Chondrocyte (in vitro differentiated cells): ENCODE measurements at places on chromosomes 16 and 17. TPM values are rescaled to one million over a fixed set of nuclear protein-coding genes. Genes with fewer than 3 reads are reported as not detected.

DNA sequence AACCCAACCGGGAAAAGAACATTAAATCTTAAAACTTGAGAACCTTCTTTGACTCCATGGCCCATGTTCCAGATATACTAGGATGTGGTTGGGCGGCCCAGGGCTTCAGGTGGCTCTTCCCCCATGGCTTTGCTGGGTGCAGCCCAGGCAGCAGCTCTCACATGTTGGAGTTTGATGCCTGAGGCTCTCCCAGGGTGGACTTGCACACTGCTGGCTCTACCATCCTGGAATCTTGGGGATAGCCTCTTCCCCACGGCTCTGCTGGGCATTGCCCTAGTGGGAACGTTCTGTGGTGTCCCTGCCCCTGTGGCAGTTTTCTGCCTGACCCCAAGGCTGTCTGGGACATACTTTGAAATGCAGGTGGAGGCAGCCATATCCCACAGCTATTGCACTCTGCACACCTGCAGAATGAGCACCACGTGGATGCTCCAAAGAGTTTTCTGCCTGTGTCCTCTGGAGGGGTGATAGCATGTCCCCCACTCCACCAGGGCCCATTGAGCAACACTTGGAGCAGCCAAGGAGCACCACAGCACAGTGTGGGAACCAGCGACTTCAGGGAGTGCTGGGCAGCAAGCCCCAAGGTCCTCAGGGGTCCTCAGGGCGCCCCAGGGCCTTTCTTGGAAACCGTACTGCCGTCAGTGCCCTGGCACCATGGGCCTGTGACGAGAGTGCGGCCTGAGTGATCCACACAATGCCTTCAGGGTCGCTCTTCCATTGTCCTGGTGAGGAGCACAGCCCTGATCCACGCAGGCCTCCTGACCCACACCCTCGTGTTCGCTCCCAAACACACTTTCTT lies 70.8 kb downstream of the GOSR1 start:
- peaks cover 3% of the 10 kb centered on the region for H3K4me1 ChIP-seq
- H3K27ac ChIP-seq, result no peak overlapping the region
- H3K27me3 ChIP-seq, result no peaks in the 10 kb centered on the region
- no peaks in the 10 kb centered on the region for H3K36me3 ChIP-seq
- peak; percentile 67 for DNase-seq

DNA sequence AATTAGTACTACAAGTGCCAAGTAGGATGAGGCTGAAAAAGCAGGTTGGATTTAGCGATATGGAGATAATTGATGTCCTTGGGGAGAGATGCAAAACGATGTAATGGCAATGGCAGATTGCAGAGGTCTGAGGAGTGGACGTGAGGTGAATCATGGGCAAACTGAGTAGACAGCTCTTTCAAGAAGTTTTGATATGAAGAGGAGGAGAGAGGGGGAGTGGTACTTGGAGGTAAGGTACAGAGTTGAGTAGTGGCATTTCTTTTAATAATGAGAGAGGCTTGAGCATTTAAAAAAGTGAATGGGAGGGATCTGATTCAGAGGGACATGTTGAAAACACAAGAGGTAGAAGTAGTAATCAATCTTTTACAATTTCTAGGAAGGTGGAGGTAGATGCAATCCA lies 17.7 kb upstream of the VPS4A start:
- peaks cover 2% of the 10 kb centered on the region for H3K36me3 ChIP-seq
- no peak overlapping the region for H3K4me3 ChIP-seq
- DNase-seq, result no peak
- peaks cover 11% of the 10 kb centered on the region for H3K4me1 ChIP-seq

- no peaks in the 10 kb centered on the region for H3K36me3 ChIP-seq
- DNase-seq, result no peak
- no peaks in the 10 kb centered on the region for H3K4me1 ChIP-seq
- no peak overlapping the region for H3K27ac ChIP-seq
These were observed 356.4 kb upstream of the GOT2 start for GRCh38 chr16:59090541-59090940.

DNA sequence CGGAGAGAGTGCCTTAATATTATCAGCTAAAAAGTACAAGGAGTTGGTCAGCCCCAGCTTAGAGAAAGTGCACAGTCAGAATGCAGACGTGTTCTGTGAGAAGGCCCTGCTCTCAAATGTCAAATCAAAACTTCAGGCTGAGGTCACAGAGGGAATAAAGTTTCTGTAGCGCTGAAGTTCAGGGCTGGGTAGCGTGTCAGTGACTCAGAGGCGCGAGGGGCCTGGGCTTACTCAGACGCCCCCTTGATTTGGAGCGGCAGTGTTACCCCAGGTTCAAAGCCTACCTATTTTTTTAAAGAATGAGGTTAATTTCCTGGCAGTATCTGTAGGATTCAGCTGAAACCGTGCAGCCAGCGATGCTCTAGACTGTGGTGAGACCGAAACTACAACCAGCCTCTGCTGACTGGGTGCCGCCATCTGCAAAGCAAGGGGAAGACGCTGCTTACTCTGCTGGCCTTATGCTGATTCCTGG lies 4.8 kb downstream of the CIAO3 start:
- H3K27ac ChIP-seq, result no peak overlapping the region
- H3K36me3 ChIP-seq, result peaks cover 8% of the 10 kb centered on the region
- no peaks in the 10 kb centered on the region for H3K27me3 ChIP-seq
- DNase-seq, result no peak
- H3K4me1 ChIP-seq, result peaks cover 13% of the 10 kb centered on the region
- H3K4me3 ChIP-seq, result no peak overlapping the region

DNA sequence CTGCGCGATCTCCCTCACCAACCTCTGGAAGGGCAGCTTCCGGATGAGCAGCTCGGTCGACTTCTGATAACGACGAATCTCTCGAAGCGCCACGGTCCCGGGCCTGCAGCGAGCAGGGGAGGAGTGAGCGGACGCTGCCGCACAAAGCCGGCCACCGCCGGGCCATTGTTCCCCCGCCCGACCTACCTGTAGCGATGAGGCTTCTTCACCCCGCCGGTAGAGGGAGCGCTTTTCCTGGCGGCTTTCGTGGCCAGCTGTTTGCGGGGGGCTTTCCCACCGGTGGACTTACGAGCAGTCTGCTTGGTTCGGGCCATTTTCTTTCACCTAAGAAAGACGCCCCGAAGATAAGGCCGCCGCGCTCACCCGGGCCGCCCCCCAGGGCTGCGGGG lies 5.8 kb upstream of the UNK start:
- no peaks in the 10 kb centered on the region for H3K27me3 ChIP-seq
- H3K36me3 ChIP-seq, result peaks cover 23% of the 10 kb centered on the region
- H3K4me1 ChIP-seq, result peaks cover 41% of the 10 kb centered on the region

DNA sequence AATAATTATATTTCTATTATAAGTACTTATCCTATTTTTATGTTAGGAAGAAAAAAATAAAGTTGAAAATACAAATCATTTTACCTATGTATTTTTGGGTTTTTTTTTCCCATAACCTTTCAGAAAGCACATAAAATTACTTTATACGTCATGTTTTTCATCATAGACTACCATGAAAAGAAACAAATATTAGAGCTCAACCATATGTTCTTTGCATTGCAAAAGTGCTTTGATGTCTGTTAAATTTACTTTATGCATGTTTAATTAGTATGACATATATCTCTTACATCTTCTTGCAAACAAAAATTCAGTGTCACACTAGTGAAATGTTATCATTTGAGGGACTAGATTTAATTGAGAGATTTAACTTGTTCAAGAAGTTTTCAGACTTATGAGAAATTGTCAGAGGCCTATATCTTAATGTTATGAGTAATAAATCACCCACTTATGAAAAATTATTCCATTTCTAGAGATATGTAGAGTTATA lies 24.0 kb downstream of the BRIP1 start:
- no peaks in the 10 kb centered on the region for H3K27me3 ChIP-seq
- H3K4me3 ChIP-seq, result no peak overlapping the region
- DNase-seq, result no peak

NRN1L gene
- 0.57 TPM in 1 of 3 replicates, not detected in the others for total RNA-seq

VMP1 gene
- total RNA-seq, result 295 to 347 TPM (median 324 TPM) in 3 replicates

PARD6A gene
- total RNA-seq, result 2.5 to 3.5 TPM (median 3.3 TPM) in 3 replicates

CX3CL1 gene
- 11.2 to 47.9 TPM (median 46.0 TPM) in 3 replicates for total RNA-seq

SPNS3 gene
- not detected in 3 replicates for total RNA-seq

PDIA2 gene
- total RNA-seq, result 0.89 to 1.6 TPM (median 1.5 TPM) in 3 replicates
